ENCODE measurements at places on chromosomes 12 and 14.

GRCh38 chr12:41202051-41202450 lies 13.9 kb downstream of the PDZRN4 start:
- ATAC-seq: no peak

DNA sequence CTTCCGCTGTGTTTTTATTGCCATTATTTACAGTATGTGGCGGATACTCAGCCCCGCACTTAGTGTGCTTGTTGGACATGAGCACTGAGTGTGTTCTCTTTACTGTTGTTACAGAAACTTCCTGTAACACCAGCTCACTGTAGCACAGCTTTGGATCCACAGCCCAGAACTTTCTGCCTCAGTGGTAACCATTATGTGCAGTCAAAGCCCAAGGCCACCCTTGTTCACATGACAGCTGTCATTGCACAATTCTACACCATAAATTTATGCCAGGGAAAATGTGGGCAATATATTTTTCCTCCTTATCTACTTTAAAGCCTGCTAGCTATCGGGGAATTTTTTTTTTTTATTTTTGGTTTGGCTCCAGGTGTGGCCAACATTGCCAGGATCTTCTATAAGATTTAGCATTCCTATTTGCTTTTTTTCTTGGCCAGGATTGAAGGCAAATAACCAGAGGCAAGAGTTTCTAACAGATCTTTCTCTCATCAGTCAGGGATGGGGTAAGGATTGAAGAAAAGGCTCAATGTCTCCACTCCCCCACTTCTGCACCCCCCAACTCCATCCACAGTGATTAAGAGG lies 176.0 kb upstream of the PELI2 start:
- ATAC-seq: no peak

GRCh38 chr14:44995196-44995595 lies 33.2 kb downstream of the TOGARAM1 start:
- no peak for ATAC-seq

DNA sequence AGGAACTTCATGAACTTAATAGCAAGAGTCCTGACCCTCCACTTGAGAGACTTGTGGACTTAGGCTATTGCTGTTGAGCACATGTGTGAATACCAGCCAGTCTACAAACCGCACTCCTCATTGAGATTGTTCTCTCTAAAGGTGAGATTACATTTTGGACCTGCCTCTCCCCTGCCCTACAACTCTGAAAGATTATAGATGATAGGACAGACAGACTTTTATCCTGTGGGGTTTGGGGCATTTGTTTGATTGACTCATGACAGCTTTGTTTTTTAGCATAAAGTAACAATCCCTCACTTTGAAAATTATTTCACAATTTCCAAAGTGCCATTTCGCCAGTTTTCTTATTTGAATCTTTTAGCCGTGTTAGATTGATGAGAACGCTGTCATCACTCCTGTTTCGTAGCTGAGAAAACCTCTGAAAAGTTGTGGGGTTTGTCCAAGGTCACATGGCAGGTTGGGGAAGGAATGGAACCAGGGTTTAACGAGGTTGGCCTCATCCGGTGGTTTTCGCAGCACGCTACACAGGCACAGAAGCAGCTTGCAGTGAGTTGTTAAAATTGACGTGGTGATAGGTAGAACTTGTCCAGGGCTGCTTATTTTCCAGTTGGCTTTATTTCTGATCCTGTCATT lies 836 bp downstream of the EVL start:
- peak; percentile 35 for ATAC-seq

DNA sequence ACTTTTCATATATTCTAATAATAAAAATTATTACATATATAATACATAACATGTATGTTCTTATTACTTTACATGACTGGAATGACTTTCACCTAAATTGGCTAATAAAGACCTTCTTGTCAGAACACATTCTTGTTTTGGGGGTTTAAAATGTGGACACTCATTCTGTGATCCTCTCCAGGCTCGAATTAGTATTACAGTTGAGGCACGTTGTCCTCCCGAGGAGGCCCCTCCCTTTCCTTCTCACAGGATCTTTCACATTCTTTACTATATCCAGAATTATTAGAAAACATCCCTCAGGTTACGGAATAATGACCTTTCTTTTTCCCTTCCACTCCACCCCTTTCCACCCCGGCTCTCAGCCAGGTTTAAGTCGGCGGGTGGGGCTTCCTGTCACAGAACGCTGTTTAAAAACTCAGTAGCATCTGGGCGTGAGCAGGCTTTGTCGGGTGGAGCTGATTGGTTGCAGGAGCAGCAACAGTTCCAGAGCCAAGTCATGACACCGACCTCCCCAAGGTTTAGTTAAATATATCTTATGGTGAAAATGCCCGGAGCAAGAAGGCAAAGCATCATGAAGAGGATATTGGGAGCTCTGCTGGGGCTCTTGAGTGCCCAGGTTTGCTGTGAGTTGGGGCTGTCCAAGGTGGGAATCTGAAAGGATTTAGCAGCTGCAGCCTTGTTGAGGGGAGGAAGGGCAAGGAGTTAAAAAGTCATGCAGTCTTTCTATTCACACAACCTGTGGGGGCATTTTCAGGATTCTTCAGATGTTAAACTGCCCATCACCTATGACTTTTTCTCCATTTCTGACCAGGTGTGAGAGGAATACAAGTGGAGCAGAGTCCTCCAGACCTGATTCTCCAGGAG lies 396.7 kb upstream of the OR4E1 start:
- ATAC-seq: peak; percentile 91

DNA sequence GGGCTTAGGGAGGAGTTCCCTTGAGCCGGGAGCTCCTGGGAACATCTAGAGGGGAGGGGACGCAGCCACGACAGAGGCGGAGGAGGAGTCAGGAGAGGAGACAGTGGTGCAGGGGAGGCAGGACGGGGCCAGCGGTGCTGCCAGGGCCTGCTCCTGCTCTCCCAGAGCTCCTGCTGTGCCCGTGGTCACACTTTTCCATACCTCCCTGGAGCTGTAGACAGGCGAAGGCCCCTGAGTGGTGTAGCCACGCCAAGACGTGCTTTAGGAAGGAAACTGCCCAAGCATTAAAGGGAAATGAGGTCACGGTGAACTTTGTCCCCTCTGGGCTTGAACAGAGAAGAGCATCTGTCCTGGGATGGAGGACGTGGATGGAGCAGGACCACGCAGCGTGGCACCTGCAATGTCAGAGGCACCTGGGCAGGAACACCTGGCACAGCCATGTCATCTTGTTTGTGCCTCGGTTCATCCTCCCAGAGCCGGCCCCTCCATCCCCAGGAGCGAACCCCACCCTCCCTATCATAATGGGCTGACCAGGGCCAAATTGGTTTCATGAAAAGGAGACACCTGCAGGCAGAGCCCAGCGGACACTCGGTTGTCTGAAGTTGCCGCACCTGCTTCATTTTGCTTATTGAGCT lies 239.5 kb upstream of the SFSWAP start:
- ATAC-seq: no peak

- ATAC-seq: no peak
Measured at GRCh38 chr12:68957273-68957672, 24.3 kb upstream of the CPM start.

- ATAC-seq: peak; percentile 76
Measured at GRCh38 chr12:22101749-22102243, 55.8 kb downstream of the CMAS start.

DNA sequence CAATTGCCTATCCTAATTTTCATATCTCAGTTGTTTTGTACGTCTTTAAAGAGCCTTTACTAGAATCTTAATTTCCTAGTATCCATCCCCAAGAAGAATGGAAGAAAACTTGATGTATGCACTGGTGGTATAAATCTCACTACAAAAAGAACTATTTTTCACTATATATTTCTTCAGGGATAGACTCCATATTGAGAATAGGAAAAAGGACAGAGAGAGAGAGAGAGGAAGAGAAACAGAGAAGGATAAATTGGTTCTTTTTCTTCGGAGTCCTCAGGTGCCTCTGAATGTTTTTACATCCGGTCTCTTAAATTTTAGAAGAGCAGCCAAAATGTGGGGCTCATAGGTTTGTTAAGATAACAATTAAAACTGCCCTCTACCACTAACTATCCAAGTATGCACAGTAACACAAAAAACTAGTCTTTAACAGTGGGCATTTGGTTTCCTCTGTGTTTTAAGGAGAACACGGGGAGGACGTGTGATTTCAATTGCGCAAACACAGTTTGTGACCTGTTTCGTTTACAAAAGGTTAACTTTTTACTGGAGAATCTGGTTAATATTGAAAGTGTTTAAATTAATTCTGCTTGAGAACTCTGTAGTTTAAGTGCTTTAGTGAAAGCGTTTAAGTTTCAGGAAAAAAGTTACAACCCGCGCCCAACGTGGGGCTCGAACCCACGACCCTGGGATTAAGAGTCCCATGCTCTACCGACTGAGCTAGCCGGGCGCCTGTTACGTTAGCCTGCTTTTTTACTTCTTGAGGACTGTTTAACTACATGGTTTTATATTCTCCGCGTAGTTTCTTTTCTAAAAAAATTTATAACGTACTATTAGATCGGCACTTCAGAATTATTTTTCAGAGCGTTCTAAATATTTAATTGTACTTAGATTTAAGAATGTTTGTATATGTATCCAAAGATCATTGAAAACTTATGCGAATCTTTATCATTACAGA lies 5.1 kb upstream of the PSMA3 start:
- ATAC-seq: peak; percentile 17

GRCh38 chr12:121861636-121862254 lies 3.1 kb upstream of the HPD start:
- no peak for ATAC-seq

DNA sequence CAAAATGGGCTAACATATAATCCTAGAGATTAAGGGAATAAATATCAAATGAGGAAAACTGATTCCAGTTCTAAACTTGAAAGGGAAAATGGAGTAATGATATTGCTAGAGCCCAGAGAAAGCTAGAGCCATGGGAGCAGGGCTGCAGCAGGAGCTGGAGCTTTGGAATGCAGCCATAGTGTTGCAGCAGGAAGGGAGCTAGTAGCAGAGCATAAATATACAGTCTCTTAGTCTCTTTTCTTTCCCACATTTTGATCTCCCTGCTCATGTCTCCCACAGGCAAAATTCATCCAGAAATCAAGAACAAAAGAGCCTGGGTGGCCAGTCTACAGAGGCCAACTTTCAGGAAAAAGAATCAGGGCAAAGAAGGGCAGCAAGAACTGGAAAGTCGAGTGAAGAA lies 253.7 kb downstream of the ATXN7L3B start:
- no peak for ATAC-seq

DNA sequence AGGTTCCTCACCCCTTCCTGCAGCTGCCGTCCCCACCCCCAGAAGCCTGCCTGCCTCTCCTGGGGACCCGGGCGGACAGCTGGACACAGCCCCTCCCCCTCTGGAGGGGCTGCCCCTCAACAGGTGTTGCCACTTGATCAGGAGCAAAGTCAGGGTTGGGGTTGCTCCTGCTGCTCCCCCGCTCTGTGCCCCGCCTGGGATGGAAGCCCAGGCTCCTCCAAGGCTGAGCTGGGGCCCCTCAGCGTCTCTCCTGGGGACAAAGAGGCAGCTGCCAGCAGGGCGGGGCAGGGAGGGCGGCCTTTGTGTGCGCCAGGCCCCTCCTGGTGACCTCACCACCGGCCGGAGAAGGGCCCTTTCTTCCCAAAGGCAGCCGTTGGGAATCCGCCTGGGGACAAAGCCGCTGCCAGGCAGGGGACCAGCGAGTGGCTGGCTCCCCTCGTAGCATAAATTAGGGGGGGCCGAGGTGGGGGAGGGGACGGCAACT lies 13.7 kb downstream of the TRMT61A start:
- no peak for ATAC-seq

GRCh38 chr14:85911044-85911443 lies 381.1 kb downstream of the FLRT2 start:
- ATAC-seq: no peak

GRCh38 chr14:87567618-87568295 lies 425.2 kb downstream of the GALC start:
- no peak for ATAC-seq

DNA sequence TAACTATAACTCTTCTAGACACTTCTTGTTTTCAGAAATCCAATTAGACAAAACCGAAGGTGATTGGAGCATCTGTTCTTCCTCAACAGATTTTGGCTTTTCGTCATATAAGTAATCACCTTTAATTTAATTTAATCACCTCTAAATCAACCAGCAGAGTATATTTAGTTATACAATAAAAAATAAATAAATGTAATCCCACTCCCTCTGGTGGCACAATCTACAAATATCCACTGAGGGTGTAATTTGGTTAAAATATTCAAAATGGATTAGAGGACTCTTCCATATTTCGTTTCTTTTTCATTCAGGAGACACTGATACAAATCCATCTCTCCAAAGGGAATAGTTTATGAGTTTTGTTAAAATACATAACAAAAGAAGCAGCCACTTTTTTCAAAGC lies 18.3 kb upstream of the SLC35F4 start:
- ATAC-seq: no peak

- no peak for ATAC-seq
Measured at GRCh38 chr14:56414236-56414635, 165.4 kb upstream of the TMEM260 start.

DNA sequence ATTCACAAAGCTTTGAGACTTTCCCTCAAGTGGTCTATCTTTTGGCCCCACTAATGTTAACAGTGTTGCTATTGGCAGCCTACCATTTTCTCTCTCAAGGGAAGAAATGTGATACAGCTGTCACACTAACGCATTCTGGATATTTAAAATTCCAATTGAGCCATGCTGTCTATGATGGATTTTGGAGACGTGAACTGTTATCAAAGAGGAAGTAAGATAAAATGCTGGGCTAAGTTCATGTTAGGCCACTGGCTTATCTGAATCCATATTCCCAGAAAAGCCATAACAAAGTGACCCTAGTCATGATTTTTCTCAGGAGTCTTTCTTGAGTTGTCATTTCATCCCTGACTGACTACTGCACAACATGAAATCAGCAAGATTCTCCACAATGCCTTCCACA lies 200.2 kb downstream of the PHLDA1 start:
- ATAC-seq: no peak

- ATAC-seq: no peak
Measured at GRCh38 chr12:5492562-5492961, 60.7 kb downstream of the NTF3 start.

- no peak for ATAC-seq
Measured at GRCh38 chr12:68876461-68876860, 56.5 kb downstream of the CPM start.

- peak; percentile 99 for ATAC-seq
Measured at GRCh38 chr14:65471038-65471878, 58.7 kb downstream of the FUT8 start.

GRCh38 chr14:30559638-30560091 lies 707 bp downstream of the G2E3 start:
- ATAC-seq: peak; percentile 30

GRCh38 chr12:120865098-120865497 lies 39.1 kb downstream of the SPPL3 start:
- ATAC-seq: peak; percentile 83

- ATAC-seq: peak; percentile 17
Measured at GRCh38 chr12:8991371-8992345, 2.3 kb downstream of the KLRG1 start.

DNA sequence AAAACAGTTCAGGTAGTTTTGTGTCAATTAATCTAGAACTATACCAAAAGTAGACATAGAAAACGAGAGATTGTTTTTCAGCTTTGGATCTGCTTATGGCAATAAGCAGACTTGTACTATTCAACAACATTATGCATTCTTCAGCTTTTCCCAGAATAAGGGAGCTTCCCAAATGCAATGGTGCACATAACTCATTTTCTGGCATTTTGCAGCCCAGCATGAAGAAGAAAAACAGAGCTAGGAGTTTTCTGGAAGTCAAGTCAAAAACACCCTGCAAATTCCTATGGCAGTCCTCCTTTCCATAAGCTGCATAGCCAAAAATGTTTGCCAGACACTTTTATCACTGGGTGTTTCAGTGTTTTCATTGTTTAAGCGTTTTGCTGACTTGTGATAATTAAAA lies 314.7 kb downstream of the NAV3 start:
- ATAC-seq: no peak

GRCh38 chr14:104141621-104142091 lies 3.3 kb downstream of the KIF26A start:
- ATAC-seq: no peak

Measured in activated T-helper 17 cell treated with anti-CD3 and anti-CD28 coated beads, Interleukin-2, amount 50 U/mL, for 72 hours (primary cell).